ENCODE measurements at places on chromosomes 5 and 9.

GRCh38 chr9:131629825-131630204 is 84.5 kb downstream of the PRRT1B start:
- no peak for DNase-seq

GRCh38 chr5:168104350-168104749 is 187.1 kb upstream of the WWC1 start:
- no peak for DNase-seq

GRCh38 chr5:35884773-35885172 is 28.1 kb downstream of the IL7R start:
- DNase-seq, result no peak

- no peak for DNase-seq
These were observed 18.7 kb upstream of the PRELID2 start for GRCh38 chr5:145853781-145854376.
